Psoas muscle (tissue), 8 donors: ENCODE measurements at places on chromosomes 6 and 20. TPM values are rescaled to one million over a fixed set of nuclear protein-coding genes. Genes with fewer than 3 reads are reported as not detected.

DNA sequence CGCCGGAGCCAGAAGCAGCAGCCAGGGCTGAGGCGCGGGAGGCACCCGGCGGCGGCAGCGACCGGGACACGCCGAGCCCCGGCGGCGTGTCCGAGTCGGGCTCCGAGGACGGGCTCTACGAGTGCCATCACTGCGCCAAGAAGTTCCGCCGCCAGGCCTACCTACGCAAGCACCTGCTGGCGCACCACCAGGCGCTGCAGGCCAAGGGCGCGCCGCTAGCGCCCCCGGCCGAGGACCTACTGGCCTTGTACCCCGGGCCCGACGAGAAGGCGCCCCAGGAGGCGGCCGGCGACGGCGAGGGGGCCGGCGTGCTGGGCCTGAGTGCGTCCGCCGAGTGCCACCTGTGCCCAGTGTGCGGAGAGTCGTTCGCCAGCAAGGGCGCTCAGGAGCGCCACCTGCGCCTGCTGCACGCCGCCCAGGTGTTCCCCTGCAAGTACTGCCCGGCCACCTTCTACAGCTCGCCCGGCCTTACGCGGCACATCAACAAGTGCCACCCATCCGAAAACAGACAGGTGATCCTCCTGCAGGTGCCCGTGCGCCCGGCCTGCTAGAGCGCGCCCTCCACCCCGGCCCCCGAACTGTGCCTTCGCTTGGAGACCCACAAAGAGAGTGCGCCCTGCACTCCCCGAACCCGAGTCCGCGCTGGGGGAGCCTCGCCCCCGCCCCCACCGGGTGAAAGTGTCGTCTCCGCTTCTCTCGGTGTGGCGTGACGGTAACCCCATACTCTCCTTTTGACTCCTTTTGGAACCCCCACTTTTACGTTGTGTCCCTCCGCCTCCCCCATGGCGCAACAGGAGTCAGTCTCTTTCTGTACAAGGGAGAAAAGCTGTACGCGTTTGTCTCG is 1.6 kb downstream of the INSM1 start:
- DNase-seq = no peak

DNA sequence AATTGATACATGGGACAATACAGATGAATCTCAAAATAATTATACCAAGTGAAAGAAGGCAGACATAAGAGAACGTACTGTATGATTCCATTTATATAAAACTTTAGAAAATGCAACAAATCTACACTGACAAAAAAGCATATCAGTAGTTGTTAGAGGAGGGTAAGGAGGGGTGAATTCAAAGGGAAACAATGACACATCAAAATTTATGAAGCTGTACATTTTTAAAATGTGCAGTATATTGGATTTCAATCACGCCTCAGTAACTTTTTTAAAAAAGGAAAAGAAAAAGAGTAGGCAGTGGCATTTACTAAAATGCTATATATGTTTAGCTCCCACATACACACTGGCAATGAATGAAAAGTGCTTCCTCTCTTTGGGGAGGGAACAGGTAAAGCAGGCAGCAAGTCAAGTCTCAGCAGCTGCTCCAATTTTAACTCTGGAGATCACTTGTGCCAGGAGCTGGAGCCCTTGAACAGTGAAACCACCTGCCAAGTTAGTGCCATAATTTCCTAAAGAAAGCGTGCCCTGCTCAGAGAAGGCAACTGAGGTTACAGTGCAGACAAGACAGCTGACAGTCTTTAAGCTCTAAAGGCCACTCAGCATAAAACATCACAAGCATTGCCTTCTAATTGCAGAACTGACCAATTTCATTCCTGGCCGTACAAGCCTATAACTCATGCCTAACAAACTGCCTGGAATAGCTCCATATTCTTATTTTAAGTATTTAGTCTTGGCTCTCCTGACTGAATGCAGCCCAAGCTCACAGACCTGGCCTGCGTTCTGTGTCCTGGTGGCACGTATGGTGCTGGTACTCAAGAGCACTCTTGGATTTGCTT is 10.9 kb downstream of the FKBP1A start:
- no peak for DNase-seq

DNA sequence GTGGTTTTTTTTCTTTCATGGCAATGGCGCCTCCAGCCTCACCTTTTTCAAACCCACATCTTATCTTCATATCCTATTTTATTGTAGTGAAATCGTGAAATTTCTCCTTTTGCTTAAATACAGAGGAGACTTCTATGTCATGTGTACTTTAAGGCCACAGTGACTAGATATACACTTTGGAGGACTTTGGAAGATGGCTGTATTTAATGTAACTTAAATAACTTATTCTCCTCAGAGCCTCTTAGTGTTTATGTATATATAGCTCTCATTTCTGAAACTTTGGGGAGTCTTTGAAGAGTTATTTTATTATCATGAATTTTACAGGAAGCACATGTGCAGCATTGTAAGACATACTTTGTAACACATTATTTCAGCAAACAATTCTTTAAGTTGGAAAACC is 968 bp downstream of the LAMA2 start:
- no peak for DNase-seq

GRCh38 chr6:39189915-39190544 is 39.2 kb downstream of the KCNK5 start:
- DNase-seq = peak; percentile 33

- DNase-seq = no peak
These were observed 13.8 kb upstream of the GTF3C6 start for GRCh38 chr6:110944681-110945151.

The SCRT2 gene
- total RNA-seq = not detected

DNA sequence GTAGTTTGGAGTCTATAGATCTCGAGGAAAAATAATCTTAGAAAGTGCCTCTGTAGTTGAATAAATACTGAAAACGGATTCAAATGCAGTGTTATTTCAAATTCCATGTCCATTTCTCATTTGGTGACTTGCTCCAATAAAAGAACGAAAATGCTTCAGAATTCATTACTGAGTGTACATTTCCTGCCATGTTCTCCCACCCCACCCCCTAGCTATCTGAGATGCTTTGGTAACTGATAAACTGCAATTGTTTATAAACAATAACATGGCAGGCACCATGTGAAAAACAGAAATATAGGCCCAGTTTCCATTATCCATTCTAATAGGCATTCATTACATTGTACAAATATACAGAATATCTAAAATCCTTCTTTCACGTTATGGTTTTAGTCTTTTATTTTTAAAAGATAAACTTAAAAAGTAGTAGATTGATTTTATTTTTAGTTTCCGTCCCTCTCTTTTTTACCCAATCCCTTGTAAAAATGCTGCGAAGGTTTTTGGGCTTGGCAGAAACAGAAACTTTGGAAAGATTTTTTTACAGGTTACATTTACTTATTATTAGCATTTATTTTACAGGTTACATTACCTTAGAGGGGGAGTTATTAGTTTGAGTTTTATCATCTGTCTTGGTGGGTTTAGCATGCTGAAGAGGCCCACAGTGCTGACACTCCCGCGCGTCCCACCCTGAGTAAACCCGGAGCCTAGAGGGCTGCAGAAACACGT is 1.5 kb downstream of the FAM162B start:
- DNase-seq = no peak

- DNase-seq = no peak
These were observed 189.4 kb upstream of the PREP start for GRCh38 chr6:105592329-105592728.

GRCh38 chr20:23358923-23359593 is 2.9 kb upstream of the GZF1 start:
- no peak for DNase-seq

The GLP1R gene
- total RNA-seq = not detected

- DNase-seq = peak; percentile 93
These were observed 1.3 kb upstream of the SDCBP2 start for GRCh38 chr20:1330075-1330830.

GRCh38 chr20:25867776-25868649 is 171.4 kb upstream of the ZNF337 start:
- DNase-seq = peak; percentile 81

DNA sequence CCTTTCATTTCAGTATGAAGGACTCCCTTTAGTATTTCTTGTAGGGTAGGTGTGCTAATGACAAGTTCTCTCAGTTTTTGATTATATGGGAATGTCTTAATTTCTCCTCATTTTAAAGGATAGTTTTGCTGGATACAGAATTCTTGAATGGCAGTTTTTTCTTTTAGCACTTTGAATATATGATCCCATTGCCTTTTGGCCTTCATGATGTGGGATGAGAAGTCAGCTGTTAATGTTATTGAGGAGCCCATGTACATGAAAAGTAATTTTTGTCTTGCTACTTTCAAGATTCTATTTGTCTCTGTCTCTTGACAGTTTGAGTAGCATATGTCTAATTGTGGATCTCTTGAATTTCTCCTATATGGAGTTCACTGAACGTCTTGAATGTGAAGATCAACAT is 30.9 kb downstream of the RSPH3 start:
- no peak for DNase-seq

The RCAN2 gene
- 69.5 TPM for total RNA-seq

The TMX4 gene
- total RNA-seq = 66.7 TPM

DNA sequence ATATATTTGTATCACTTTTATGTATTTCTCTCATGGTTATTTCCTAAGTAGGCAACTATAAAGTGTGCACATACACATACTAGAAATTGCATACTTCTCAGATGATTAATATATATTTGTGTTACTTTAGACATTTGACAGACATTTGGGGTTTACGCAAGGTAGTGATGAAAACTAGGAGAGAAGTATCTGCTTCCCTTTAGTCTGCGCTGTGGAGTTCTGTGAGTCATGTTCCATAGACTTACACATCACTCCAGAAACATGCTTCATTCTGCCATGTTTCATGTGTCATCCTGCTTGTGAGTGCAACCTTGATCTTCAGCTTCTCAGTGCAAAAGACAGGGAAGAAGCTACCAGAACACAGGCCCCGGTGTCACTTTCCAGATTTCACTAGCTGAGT is 200.7 kb upstream of the BMP2 start:
- no peak for DNase-seq

DNA sequence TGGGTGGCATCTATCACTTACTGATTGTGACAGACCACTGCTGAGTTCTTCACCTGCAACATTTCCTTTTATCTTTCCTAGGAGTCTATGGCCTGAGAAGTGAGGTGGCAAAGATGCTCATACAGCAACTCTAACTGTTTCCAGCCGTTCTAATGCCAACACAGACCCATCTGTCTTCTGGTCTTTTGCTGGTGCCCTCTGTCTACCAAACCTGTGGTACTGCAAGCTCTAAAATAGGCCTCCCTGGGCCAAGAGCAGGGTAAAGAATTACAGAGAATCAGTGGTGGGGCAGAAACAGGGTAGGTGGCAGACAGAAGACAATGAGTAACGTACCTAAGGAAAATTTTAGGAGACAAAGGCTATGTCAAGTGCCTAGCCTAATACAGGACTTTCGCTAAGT is 611.0 kb upstream of the FLRT3 start:
- no peak for DNase-seq

The SALL4 gene
- total RNA-seq = not detected

The ZSWIM3 gene
- total RNA-seq = 2.7 TPM

- peak; percentile 42 for DNase-seq
These were observed 26.5 kb upstream of the EMILIN3 start for GRCh38 chr20:41392871-41393704.

- DNase-seq = no peak
These were observed 19.1 kb upstream of the SIRPD start for GRCh38 chr20:1576641-1577040.

DNA sequence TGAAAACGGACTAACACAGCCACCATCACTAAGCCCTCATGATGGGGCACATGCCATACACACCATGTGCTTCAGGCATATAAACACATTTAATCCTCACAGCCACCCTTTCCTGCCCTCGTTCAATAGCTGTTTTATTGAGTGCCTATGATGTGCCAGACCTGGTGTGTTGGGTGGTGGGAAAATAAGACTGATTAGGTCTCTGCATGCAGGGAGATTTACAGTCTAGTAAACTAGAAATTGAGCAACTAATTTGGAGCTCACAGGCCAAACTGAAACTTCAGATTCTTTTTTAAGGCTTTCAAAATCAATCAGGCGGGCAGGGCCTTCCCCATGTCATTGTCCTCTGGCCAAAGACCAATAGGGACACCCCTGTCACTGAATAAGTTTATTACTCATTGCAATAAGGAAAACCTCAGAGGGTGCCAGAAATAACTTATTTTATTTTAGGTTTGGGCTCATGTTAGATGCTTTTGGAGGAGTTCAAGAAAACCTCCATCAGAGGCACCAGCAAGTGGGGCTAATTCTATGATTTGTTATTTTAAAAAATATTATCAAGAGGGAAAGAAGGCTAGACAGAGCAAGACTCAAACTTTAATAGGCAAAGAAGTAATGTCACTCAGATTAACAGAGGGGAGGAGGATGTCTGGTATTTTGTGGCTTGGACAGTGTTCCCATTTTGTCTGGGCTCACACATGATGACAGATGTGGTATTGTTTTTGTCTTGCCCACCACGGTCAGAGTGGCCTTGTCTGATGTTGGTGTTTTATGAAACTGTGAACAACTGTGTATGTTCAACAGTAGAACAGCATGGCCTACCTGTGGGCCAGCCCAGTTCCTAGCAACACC is 12.0 kb downstream of the ZFP64 start:
- no peak for DNase-seq

The C6orf118 gene
- total RNA-seq = not detected

The PI16 gene
- total RNA-seq = 3.4 TPM

- DNase-seq = no peak
These were observed 329.1 kb downstream of the SAMD5 start for GRCh38 chr6:147837540-147837939.

GRCh38 chr6:98137391-98137790 is 697.0 kb upstream of the POU3F2 start:
- no peak for DNase-seq

DNA sequence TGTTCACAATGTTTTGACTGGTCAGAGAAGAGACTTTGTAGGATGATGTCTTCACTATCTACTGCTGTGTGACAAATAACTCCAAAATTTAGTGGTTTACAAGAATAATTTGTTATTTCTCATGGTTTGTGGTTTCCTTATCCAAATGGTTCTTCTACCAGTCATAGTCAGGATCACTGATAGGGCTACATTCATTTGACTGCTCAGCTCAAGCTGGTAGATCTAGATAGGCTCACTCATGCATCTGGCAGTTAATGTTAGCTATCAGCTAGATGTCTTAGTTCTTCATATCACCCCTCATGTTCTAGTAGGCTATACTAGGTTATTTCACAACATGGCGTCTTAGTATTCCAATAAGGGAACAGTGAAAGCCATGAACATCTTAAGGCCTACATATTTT is 131.0 kb downstream of the ID4 start:
- DNase-seq = no peak

DNA sequence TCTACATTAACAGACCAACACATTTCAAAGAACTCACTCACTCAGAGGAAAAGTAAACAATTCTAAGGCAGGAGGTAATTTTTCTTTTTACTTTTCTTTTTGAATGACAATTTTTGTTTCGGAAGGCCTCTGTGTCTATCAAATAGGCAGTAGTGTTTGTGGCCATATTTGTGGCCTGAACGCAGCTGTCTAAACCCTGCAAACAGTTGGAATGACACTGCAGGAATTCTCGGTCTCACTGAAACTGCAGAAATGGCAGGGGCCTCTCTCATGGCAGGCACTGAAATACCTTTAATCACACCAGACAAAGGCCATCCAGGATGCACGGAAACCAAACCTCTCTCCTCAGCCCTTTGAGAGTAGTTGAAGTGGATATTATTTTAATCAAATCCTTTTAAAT is 30.4 kb downstream of the FYN start:
- DNase-seq = no peak

The MCHR2 gene
- total RNA-seq = not detected

- DNase-seq = no peak
These were observed 12.2 kb upstream of the VNN1 start for GRCh38 chr6:132725947-132726607.
